ENCODE measurements at places on chromosomes 12 and 14. TPM values are rescaled to one million over a fixed set of nuclear protein-coding genes. Genes with fewer than 3 reads are reported as not detected.

Gene RBP5
- not detected for total RNA-seq

Gene TAS2R31
- total RNA-seq = 4.3 TPM

Gene BICD1
- 45.8 TPM for total RNA-seq

- no peak for DNase-seq
Observed at GRCh38 chr12:15534322-15534721, 212.0 kb downstream of the PTPRO start.

Gene TAS2R7
- not detected for total RNA-seq

Gene DEGS2
- total RNA-seq = not detected

DNA sequence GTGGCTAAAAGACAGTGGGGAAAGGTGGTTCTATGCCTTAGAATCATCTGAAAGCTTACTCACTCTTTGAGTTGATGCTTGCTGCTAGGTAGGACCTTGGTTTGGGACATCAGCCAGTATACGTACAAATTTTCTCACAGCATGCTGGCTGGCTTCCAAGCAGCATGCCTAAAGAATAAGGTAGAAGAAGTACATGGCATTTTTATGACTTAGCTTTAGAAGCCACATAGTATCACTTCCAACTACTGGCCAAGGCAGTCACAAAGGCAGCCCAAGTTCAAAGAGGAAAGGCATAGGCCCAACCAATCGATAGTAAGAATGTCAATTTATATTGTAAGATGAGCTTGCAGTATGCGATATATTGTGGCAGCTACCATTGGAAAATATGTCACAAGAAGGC, 284.2 kb upstream of the CAND1 start:
- DNase-seq = no peak
